Thoracic aorta (tissue), 2 donors: ENCODE measurements at places on chromosomes 6 and 20.
A peak's percentile ranks its signal among the peaks of the same experiment; 100 is the strongest.

DNA sequence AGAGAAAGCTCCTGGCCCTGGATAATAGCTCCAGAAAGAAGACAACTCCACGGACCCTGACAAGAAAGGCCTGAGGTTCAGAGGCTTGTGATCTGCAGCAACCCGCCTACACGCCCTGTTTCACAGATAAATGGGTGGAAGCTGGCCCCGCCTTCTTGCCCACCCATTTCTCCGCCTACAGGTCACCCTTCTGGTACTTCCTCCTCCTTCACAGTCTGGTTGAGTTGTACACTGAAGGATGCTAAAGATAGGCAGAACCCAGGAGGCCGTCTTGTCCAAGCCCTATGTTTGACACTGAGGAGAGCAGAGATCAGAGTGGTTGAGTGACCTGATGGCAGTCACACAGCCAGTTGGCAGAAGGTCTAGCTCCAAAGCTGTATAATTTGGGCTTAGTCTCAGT is 34.2 kb upstream of the MDGA1 start:
- no peak for DNase-seq

GRCh38 chr6:12012038-12012557 is at the start of gene HIVEP1:
HIVEP1 (plus strand) TSS chr6:12012312; CDS start chr6:12015629, 3,317 bp downstream.
- no peak for DNase-seq

- no peak for DNase-seq
Measured at GRCh38 chr6:143139239-143139784, 78.6 kb downstream of the AIG1 start.

DNA sequence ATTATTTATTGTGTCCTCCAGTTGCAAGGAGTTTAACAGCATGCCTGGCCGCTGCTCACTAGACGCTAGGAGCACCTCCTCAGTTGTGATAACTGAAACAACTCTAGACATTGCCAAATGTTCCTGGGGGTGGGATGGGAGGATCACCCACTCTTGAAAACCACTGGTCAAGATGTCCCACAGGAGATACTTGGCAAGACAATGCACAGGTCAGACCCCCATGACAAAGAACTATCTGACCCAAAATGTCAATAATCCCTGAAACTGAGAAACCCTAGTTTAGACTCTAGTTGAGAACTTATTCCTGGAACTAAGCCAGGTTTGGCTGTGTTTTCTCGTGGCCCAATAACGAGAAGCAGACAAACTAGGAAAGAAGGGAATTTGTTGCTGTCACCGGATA is 9.5 kb upstream of the FKBPL start:
- no peak for DNase-seq

DNA sequence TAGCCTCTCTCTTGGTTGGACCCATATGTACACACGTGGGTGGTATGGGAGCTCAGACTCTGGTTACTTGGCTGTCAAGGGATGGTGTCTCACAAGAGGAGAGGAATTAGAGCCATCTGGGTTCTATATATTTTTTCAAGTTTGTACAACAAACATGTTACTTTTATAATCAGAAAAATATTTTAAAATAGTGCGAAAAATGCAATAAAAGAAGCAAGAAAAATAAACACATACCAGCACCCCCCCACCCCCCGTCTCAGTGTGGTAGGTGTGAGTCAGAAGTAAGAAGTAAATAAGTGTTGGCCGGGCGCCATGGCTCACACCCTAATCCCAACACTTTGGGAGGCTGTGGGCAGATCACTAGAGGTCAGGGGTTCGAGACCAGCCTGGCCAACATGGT is 2.1 kb upstream of the TIAM2 start:
- no peak for DNase-seq

DNA sequence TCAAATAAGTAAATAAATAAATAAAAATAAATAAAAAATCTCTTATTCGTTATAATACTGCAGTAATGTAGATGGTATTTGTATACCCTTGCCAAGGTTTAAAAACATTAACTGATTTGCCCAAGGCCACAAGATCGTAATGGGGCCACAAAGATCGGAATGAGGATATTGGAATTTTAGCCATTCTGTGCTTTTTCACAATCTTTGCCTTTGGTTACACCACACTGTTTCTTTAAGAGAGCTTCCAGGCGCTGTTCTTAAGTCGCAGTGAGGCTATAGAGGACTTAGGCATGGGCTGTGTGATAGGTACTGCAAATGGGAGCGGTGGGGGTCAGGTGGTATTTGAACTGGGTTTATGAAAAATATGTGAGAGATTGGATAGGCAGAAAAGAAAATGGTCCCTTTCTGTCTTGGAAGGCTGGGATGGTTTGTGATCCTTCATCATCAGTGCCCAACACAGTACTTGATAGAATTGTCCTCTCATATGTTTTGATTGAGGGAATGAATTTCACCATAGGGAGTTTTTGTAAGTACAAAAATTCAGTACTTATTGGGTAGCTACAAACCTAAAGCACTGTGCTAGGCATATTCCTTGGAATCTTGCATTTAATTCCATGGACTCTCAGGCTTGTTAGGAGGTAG is 1.4 kb downstream of the NUS1 start:
- DNase-seq = no peak

DNA sequence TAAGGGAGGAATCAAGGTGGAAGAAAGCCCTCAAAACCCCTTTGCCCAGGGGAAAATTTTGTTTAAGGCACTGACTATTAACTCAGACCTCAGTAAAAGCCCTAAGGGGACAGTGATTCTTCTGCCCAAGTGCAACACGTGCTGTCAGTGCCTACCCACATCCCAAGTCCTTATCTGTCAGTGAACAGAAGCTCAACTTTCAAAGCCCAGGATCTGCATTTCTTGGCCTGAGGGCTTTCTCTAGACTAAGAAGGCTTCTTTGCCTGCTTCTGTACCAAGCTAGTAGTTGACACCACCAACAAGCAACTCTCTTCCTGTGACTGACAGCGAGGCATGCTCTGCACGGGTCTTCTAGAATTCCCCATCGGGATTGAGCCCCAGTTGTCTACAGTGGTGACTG is 416.0 kb upstream of the SPTLC3 start:
- DNase-seq = no peak

DNA sequence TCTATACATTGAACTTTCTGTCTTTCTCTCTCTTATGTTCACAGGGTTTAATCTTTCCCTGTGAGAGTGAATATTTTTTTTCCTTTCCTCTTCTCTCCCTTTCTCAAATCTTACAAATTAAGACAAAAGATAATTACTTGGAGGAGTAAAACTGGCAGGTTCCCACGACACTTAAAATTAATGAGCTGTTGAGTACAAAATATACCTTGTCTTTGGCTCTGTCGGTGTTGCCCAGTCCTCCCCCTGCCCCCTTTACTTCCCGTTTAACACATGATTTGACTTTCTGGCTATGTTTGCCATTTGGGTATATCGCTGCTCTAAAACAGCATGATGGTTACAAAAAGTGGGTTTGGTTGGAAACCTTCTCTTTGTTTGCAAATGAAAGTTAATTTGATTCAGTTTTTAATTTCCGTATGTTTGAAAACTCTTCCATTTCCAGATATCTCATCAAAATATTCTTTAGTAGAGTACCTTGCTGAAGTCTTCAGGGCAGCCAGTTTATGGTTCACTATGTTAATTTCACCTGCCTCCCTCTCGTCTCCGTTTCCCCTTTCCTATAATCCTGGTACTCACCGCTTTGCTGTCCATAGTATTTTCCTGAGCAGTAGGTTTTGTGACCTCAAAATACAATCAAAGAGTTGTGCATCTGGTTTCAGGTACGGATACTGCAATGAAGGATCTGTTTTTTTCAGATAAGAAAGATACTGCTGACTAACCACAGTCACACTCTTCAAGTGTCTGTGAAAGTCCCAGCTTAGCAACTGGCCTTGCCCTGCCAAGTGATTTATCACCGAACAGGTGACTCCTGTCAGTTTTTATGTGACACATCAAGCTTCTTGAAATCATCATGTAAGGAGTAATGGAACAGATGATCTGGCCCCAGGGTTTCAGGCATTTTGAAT is 181.2 kb downstream of the DTNBP1 start:
- DNase-seq = no peak

- DNase-seq = no peak
Measured at GRCh38 chr6:49546331-49546730, 4.1 kb upstream of the C6orf141 start.

DNA sequence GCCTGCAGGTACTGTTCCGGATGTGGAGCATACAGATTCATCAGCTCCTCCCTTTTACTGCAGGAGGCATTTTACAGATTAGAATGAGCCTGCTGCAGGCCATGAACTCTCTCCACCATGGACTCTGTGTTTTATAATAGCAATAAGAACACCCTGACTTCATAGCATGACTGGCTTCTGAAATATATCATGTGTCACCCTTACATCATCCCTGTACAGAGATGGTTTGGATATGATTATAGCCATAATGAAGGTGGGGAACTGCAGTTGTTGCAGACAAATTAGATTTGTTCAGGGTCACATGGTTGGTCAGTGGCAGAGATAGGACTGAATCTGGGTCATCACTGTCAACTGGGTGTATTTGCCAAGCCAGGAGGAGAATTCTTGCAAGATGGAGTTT is 100.7 kb downstream of the FOXO3 start:
- no peak for DNase-seq

- no peak for DNase-seq
Measured at GRCh38 chr6:12271594-12271993, 18.6 kb upstream of the EDN1 start.

- no peak for DNase-seq
Measured at GRCh38 chr20:11227602-11228001, 553.8 kb upstream of the JAG1 start.

DNA sequence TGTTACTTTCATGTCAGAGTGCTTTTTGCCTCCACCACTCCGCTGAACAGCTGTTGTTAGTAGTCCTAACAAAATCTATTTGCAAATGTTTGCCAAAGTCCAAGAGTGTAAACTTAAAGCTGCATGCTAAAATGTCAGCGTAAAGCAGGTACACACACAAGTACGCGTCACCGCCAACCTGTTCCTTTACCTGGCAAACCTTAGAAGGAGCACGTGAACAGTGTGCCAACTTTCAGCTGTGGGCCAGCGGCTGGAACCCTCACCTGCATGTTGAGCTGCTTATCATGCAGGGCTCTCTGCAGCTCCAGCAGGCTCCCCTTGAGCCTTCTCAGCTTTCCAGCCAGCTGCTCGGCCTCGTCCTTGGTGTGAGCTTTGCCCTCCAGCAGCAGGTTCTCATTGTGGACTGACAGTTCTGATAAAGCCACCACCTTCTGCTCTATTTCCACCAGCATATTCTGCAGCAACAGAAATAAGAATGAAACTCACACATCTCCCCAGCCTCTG is 359.3 kb downstream of the SYNE1 start:
- DNase-seq = no peak

GRCh38 chr6:169994739-169995138 is 243.3 kb downstream of the ERMARD start:
- DNase-seq = no peak

DNA sequence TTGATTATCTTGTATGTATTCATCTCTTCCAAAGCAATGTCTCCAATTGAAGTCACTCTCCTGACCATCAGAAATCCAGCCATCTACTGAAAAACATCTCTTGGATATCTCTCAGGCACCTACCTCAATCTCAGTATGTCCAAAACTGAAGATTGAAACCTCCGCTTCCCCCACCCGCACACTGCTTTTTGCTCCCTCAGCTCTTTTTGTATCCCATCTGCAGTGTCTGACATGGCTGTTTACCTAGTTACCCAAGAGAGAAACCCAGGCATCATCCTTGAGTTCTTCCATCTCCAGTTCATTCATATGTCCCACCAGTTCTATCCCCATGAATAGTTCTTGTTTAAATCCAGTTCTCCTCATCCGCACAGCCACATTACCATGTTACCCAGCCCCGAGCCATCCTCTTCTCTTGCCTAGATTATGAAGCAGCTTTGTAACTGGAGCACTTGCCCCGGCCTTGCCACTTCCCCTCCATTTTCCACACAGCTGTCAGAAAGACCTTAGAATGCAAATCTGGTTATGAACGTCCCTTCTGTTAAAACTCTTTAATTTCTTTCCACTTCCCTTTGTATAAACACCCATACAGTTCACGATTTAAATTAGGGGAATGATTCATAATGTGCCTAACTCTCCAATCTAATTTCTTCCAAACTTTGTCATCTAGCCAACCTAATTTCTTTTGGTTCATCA is 40.5 kb upstream of the GCLC start:
- DNase-seq = no peak

GRCh38 chr6:74534465-74535211 is 671.2 kb downstream of the COL12A1 start:
- no peak for DNase-seq

DNA sequence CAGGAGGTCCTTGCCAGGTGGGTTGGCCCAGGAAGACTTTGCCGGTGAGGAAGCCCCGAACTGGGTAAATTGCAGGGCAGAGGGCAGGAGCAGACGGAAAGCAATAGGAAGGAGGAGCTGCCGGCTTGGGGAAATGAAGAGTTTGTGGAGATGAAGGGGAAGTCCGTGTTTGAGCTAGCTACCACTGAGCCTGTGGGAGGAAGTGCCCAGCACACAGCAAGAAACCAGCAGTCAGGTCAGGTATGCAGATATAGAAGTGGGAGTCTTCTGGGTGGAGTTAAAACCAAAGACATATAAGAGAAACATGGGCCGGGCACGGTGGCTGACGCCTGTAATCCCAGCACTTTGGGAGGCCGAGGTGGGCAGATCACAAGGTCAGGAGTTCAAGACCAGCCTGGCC is 34.7 kb downstream of the CD24 start:
- no peak for DNase-seq

DNA sequence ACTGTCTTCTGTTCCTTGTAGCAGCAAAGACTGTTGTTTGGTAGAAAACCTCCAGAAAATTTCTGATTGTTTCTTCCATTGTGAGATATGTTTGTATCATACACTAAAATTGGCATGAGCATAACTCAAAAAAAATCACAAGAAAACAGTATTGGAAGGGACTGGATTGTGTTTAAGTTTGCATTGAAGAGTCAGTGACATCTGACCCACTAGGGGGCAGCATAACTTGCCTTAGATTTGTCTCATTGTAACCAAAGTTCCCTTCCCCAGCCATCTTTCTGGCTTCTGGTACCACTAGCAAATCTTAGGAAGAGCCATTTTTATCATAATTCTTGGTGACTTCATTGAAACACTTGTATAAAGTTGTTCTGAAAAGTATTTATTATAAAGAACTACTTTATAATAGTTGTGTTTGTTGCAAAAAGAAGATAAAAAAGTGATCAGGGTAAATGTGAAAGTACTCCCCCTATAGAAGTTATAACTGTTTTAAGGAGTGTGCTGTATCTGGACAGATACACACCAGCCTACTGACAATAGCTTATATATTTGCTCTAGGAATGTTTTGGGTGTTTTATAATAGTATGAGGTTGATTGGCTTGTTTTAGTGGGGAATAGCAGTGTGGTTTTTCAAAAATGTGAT is 7.7 kb downstream of the CSTF1 start:
- peak; percentile 18 for DNase-seq

GRCh38 chr20:8749101-8749500 is 319.8 kb upstream of the PLCB4 start:
- no peak for DNase-seq
